Pericardium fibroblast (primary cell): ENCODE measurements at places on chromosomes 12 and 14. TPM values are rescaled to one million over a fixed set of nuclear protein-coding genes. Genes with fewer than 3 reads are reported as not detected.

IL25 gene
- total RNA-seq: not detected in 2 replicates

CD27 gene
- total RNA-seq: not detected in 2 replicates

PGF gene
- total RNA-seq: 1.2 and 10.8 TPM in 2 replicates

ATP5MC2 gene
- total RNA-seq: 250 and 431 TPM in 2 replicates
